WTC11 (cell line): ENCODE measurements at places on chromosomes 5 and 9.

- no peak for DNase-seq
Observed at GRCh38 chr5:57784121-57784520, 301.5 kb upstream of the ACTBL2 start.

DNA sequence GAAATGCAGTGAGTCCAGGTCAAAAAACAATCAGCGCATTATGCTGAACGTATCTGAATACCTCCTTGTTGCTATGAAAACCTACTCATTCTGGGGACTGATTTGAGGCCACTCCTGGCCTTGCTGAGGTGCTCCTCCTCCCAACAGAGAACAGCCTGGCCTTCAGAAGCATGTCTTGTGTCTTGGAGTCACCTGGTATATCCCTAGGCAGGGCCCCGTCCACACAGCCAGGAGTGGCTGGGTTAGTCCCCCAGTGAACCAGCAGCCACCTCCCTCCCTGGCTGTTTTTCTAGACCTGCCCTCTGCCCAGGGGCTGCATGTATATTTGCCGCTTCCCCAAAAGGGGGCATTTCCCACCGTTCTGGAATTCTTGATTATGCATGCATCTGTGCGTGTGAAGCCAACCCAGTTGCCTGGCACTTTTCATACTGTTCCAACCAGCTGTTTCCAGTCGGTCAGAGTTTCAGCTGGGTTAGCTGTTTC lies 99.2 kb upstream of the SPATA31C2 start:
- DNase-seq, result no peak

- peak; percentile 68 for DNase-seq
Observed at GRCh38 chr5:40904205-40904993, 4.9 kb upstream of the C7 start.

DNA sequence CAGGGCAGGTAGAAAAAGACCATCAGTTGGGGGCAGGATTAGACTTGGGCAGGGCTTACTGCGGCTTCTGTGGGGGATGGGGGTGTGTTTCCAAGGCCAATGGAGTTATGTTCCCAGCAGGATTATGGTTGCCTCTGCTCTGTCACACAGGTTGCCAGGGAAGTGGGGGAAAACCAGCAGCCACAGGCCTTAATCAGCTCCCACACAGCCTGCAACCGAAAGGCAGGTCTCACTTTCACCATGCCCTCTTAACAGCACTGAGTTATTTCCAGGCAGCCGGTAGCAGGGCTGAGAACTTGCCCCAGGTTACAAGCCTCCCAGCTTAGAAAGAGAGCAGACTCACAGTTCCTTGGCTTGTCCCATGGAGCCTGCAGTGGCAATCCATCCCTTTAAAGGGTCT lies 205.5 kb downstream of the FGF10 start:
- DNase-seq, result no peak

- DNase-seq, result no peak
Observed at GRCh38 chr5:175170899-175171298, 273.1 kb downstream of the DRD1 start.

DNA sequence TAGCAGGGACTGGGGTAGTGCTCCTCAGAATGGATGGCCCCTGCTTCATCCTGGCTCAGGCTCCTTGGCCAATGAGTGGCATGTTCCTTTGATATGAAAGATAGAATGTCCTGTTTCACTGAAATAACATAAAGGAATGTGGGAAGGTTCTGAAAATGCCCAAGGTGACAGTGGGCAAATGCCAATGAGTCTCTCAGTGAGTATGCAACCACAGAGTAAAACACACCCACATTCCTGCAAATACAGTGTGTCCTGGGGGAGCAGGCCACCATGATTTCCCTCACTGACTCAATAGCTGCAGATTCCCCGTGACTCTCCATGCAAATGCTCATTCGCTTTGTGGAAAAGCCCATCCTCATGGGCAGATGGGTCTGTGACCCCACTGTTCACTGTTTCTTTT lies 36.4 kb downstream of the ZNF366 start:
- DNase-seq, result no peak

- DNase-seq, result no peak
Observed at GRCh38 chr5:103041071-103041676, 78.8 kb downstream of the GIN1 start.

DNA sequence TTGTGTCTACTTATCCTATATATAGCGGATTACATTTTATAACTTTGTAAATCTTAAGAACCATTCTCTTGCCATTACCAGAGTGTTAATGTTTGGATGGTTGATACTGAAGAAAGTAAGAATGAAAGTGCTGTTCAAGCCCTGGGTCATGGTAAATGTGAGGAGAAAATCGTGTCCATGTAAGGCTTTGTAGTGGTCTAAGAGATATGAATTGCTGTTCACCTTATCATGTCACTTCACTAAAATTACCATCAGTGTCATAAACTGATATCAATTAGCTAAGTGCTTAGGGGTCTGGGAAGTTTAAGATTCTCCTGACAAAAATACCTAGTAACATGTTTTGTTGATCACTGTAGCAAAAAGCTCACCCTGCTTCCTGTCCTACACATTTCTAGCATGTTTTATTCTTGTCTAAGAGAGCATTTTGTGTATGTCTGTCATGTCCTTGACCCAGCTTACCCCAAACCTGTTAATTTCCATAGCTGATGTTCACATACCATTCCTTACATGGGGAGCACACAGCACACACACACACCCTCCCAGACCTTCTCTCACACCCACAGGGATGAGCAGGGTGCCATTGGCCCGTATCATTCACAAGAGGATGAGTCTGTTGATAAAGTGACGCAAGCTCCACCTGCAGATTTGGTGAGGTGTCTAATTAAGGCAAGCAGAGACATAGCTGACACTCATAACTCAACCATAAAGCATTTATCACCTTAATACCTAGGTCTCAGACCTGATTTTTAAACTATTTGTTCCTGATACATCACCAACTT lies 125.1 kb upstream of the PAM start:
- no peak for DNase-seq

DNA sequence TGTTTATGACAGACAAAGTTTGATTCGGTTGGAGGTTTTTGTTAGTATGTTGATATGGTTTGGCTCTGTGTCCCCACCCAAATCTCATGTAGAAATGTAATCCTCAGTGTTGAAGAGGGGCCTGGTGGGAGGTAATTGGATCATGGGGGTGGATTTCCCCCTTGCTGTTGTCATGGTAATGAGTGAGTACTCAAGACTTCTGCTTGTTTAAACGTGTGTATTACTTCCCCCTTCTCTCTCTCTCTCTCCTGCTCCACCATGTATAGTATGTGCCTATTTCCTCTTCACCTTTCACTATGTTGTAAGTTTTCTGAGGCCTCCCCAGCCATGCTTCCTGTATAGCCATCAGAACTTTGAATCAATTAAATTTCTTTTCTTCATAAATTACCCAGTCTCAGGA lies 415.1 kb downstream of the HCN1 start:
- DNase-seq, result no peak

GRCh38 chr9:99894826-99895225 lies 11.6 kb upstream of the STX17 start:
- DNase-seq, result no peak

DNA sequence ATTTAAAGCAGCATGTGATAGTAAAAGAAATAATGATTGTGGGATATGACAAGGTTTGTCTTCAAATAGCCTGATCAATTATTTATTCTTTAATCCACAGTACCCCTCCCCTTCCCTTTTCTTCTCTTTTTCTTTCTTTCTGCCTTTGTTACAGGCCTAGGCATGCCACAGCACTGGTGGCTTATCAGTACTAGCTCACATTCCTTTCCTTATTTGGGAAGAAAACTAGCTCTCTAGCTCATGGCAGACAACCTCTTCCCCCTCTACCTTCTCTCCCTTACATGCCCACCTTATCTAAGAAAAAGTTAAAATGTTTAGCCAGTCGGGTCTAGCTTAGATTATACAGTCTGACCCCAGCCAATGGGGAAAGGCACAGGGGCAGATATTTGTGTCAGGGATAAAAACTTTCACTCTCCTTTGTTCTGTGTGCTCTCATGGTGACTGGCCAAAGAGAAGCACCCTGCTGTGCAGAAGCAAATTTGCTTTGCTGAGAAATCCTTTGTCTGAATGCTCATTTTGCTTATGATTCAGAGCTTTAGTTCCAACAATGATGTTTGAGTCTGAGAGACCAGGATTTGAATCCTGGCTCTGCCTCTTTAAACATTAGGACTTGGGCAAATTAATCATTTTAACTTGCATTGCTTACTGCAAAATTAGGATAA lies 75.8 kb upstream of the CDH12 start:
- no peak for DNase-seq

DNA sequence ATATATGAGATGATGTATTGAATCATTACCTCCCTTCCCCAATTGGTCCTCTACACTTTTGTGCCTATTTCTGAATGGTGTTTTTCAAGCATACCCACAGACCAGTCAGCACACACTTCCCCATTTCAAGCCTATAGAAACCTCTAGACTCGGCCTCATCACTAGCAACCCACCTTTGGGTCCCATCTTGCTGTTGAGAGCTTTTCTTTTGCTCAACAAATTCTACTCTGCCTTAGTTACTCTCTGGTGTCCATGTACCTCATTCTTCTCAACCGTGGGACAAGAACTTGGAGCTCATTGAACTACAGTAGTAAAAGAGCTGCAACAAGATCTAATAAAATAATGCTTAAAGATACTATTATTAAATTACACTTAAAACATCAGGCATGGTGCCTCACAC lies 49.0 kb upstream of the KDM4C start:
- DNase-seq, result no peak

GRCh38 chr9:105344283-105344682 lies 99.8 kb downstream of the SLC44A1 start:
- DNase-seq, result no peak

- DNase-seq, result peak; percentile 71
Observed at GRCh38 chr5:180209137-180209581, at the start of gene RASGEF1C. TSS of gene RASGEF1C (minus strand) at chr5:180209211. CDS start at chr5:180138052, 71,159 bp downstream.

GRCh38 chr5:135332519-135333150 lies 66.4 kb downstream of the MACROH2A1 start:
- DNase-seq, result no peak

- DNase-seq, result peak; percentile 88
Observed at GRCh38 chr9:33452828-33453271, 5.5 kb upstream of the AQP3 start.

DNA sequence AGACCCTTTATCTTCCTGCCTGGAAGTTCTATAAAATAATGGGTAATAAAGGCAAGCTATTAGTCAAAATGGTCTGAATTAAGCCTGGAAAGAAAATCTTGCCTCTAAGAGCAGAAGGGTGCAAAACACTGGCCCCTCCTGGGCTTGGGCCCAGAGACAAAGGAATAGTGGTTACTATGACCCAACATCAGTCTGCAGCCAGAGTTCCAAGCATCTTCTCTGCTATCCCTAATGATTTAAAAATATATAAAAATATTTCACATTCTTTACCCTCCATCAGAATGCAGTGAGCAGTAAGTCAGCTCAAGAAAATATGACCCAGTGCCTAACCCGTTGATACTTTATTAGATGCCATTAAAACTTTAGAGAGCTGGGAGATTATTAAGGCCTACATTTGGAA lies 14.7 kb downstream of the TNFAIP8 start:
- no peak for DNase-seq

- no peak for DNase-seq
Observed at GRCh38 chr5:160082614-160083500, 36.4 kb downstream of the PWWP2A start.

GRCh38 chr5:103414604-103415003 lies 148.0 kb downstream of the NUDT12 start:
- DNase-seq, result no peak

GRCh38 chr5:57618767-57619381 lies 136.3 kb upstream of the ACTBL2 start:
- no peak for DNase-seq

GRCh38 chr5:131682826-131683225 lies 47.8 kb upstream of the RAPGEF6 start:
- DNase-seq, result no peak

- DNase-seq, result no peak
Observed at GRCh38 chr9:72674961-72675360, 153.6 kb downstream of the TMC1 start.

DNA sequence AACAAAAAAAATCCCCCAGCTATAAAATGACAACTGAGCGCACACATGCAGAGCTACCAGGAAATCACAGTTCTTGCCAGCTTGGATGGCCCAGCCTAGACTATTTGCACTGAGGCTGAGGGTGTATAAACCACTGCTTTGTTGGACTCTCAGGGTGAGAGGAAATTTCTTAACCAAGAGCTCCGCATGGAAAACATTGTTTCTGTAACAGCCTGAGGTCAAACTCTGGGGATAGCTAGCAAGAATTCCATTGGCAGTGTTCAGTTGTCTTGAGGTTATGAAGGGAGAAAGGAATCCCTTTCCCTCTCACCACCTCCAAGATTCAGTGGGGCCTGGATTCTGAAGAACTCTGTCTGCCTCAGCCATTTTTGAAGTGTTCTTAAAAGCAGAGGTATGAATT lies 360.0 kb downstream of the OSTF1 start:
- DNase-seq, result no peak

DNA sequence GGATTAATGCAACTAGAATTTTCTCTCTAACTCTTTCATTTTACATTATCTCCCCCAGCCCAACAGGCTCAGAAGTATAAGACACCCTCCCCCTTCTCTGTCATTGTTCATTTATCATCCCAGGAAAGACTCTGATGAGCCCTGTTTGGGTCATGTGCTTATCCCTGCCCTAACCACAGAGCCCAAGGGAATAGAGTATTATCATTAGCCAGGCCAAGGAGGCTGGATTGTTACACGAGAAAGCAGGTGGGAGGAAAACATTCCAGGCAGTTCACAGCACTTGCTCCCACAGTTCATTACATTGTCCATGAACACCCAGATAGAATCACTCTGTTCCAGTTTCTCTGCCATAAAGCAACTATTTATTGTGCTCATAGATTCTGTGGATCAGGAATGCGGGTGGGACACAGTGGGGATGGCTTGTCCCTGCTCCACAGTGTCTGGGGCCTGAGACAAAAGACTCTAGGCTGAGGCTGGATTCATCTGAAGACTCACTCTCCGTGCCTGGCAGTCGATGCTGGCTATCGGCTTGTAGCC lies 59.5 kb upstream of the TMEM215 start:
- no peak for DNase-seq

DNA sequence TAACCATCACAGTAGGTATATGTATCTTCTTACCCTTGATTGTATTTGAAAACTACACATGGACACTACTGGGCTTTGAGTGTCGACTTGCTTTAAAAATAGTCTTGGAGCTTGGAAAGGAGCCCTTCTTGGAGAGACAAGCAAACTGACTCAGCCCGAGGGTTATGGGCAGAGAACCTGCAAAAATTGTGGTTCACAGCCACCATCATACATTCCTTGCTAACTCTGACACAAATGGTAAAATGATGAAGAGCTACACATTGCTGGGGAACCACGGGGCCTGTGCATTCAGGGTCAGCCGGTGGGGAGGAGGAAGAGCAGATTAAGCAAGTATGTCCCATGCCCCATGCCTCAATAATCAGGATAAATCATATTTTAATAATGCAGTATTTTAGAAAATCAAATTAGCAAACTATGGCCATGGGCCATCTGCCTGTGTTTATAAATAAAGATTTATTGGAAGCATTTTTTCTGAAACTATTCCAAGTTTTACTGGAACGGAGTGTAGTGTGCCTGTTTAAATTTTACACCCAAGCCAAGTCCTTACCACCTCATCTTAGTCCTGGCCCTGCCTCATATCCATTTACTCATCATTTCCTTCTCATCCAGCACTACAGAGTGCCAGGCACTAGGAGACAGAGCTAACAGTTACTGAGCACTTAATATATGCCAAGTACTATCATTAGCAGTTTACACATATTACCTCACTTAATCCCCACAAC lies 195.7 kb downstream of the PALM2AKAP2 start:
- DNase-seq, result no peak
